HuH-7 (cell line): ENCODE measurements at places on chromosomes 2 and 18.

DNA sequence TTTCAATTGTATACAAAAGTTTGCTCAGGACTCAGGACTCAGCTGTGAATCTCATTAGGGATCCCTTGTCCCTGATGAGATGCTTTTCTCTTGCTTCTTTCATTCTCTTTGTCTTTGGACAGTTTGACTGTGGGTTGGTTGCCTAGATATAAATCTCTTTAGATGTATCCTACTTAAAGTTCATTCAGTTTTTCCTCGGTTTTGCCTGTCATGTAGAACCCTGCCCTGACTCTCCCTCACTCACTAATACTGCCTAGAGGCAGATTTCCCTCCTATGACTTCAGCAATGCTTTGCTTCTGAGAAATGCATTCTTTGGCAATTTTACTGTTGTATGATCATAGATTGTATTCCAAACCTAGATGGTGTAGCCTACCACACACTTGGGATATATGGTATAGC is 421.4 kb upstream of the TCF4 start:
- DNase-seq = no peak

GRCh38 chr18:3603421-3604234 is 153.7 kb downstream of the TGIF1 start:
- no peak for DNase-seq

- no peak for DNase-seq
Observed at GRCh38 chr2:24986372-24986771, 14.6 kb upstream of the DNAJC27 start.

GRCh38 chr2:582792-583528 is 94.2 kb downstream of the TMEM18 start:
- no peak for DNase-seq

- DNase-seq = peak; percentile 31
Observed at GRCh38 chr2:120066800-120067547, 54.1 kb downstream of the EPB41L5 start.

DNA sequence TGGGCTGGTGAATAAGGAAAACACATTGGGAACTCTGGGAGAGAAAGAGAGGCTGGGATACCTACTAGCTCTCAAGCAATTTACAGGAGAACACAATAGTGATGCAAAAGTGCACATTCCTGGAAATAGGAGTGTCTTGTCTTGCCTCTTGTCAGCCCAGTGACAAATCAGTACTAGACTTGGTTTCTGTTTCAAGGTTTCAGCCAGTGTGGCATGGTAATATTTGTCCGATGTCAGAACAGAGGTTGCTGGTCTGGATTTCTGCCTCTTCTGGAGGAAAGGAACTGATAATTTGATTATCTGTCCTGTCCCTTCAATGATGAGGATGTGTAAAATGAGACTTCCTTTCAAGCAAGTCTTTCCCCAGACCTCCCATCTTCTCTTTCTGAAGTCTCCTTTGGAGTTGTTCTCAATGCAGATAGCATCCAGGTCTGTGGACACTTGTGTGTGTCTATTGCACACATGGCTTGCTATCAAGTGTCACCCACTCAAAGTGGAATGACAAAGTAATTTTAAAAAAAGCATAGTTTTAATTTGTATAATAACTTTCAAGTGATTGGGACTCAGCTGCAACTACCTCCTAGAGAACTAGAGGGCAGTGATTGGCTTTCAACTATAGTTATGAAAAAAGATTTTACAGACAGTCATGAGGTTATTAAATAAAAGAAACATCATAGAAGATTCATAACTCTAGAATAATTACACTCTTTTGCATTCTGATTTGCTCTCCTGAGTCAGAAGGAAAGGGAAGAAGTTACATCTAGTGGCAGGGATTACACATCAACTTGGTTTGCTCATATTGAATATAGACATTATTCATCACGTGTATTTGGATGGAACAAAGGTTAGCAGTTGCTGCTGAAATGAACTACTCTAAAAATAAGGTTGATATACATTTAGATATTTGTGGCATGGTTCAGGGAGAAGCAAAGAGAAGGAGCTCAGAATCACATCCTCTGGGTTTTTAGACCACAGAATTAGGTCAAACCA is 4.5 kb downstream of the GPR39 start:
- DNase-seq = no peak

GRCh38 chr2:10303694-10304378 is 1.1 kb downstream of the HPCAL1 start:
- peak; percentile 46 for DNase-seq

DNA sequence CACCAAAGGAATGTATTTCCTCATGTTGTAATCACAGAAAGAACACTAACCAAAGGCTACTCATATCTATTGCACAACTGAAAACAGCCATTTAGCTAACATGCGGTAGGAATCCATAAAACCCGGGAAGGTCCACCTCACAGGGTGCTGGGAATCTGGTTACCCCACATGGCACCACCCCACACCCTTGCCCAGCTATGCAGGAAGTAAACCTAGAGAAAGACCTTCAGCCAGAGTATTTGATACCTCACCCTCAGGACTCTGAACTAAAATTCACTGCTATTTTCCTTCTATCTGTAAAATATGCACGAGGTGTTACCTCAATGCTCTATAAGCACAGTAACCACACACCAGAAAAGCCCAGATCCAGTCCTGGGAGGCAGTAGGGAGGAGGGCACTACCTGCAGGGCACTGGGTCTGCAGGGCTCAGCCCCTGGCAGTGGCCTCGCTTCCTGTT is 45.8 kb downstream of the PTPN2 start:
- peak; percentile 88 for DNase-seq

GRCh38 chr2:50004667-50005066 is 850.4 kb upstream of the FSHR start:
- no peak for DNase-seq

- DNase-seq = peak; percentile 73
Observed at GRCh38 chr2:200483729-200484198, 26.1 kb downstream of the KCTD18 start.

DNA sequence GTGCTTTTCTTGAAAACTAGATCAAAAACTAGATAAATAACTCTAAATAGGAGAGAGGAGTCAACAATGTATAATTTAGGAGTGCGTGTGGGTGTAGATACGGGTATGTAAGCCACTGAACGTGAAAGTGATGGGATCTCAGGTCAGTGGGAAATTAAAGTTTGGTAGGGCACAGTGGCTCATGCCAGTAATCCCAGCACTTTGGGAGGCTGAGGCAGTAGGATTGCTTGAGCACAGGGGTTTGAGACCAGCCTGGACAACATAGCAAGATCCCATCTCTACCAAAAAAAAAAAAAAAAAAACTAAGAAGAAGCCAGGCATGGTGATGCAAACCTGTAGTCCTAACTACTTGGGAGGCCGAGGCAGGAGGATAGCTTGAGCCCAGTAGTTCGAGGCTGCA is 247.1 kb downstream of the ANAPC1 start:
- no peak for DNase-seq

DNA sequence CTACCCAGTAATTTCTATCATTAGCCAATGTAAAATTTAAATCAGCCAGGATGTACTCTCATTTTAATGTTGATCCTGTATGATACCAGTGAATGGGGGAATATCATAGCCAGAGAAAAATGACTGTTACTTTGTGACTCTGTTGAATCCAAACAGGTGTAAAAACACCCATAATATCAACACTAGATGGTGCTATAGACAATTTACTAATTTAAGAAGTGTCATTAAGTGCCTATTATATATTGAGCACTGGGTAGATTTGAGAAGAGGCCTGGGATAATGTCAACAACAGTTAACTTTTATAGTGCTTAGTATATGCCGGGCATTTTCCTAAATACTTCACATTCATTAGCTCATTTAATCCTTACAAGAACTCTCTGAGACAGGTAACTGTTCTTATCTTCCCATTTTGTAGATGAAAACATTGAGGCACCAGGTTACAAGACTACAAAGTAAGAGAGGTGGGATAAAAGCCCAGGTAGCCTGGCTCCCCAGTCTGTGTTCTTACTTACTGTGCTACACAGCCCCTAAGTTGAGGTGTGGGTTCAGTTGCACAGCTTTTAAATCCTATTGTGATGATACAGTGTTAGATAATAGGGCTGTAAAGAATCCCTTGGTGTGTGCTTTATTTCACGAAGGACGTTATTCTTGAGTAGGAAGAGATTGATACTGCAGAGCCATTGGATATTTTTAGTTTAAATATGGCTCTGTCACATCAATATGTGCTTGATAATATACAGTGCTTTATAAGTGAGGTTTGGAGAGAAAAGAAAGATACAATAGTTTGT is 325.5 kb downstream of the AGPS start:
- no peak for DNase-seq

DNA sequence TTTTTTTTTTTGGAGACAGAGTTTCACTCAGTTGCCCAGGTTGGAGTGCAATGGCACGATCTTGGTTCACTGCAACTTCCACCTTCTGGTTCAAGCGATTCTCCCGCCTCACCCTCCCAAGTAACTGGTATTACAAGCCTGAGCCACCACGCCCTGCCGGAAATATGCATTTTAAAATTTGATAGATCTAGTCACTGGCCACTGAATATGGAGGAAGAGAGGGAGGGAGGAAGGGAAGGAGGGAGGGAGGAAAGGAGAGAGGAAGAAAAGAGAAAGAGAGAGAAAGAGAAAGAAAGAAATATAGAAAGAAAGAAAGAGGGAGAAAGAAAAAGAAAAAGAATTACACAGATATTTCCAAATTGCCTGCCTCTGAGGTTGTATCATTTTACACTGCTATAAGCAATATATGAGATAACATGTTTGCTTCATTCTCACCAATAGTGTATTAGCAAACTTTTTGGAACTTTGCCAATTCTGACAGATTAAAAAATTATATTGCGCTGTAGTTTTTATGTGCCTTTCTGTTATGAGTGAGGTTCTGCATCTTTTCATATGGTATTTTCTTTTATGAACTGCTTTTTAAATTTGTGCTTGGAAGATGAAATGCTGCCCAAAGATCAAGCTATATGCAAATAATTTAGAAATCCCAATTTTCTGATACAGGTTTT is 161.2 kb upstream of the MAP3K20 start:
- no peak for DNase-seq

- DNase-seq = no peak
Observed at GRCh38 chr2:128715360-128715759, 396.7 kb upstream of the HS6ST1 start.

DNA sequence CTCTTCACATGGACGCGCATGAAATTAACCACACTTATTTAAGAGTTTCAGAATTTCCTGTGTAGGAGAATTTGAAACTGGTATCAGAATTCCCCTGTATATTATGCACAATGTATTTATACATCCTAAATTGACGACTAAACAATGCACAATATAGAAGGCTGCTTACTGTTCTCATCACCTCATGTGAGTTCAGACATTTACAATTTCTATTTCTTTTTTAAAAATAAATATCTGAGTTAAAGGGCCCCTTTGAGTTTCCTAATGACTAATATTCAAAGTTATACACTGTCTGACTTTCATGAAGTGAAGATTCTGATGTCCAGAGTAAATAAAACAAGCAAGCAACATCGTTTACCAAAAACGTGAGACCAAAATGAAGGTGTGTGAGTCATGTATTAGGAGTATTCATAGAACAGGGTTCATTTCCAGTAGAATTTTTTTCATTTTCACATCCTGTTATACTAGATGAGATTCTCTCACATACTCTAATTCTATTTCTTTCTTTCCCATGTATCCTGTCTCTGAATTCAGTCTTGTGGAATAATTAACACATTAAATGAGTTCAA is 406.2 kb downstream of the NUP35 start:
- no peak for DNase-seq

DNA sequence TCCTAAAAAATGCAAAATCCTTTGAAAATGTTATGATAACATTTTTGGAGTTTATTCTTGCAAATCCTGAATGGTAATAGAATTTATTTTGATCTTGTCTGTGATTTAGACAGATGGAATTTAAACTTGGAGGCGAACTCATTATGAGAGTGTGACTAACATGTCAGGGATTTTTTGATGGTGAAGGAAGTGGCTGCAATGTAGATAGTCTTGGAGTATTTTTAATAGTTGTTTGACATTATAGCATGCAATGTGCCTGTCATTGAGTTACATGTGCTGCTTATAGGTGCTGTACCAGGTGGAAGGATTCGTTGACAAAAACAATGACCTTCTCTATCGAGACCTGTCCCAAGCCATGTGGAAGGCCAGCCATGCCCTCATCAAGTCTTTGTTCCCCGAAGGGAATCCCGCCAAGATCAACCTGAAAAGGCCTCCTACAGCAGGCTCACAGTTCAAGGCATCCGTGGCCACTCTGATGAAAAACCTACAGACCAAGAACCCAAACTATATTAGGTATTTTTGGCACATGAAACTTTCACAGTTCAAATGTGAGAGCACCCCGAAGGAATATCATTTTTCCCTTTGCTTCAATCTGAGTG is 141.8 kb downstream of the MYO1B start:
- DNase-seq = no peak

- no peak for DNase-seq
Observed at GRCh38 chr2:30288561-30288960, 57.2 kb downstream of the LBH start.

- no peak for DNase-seq
Observed at GRCh38 chr2:188786368-188786841, 187.8 kb upstream of the COL3A1 start.

GRCh38 chr2:225100269-225100668 is 58.0 kb upstream of the DOCK10 start:
- DNase-seq = no peak

- no peak for DNase-seq
Observed at GRCh38 chr2:14960686-14961324, 328.3 kb downstream of the LRATD1 start.

DNA sequence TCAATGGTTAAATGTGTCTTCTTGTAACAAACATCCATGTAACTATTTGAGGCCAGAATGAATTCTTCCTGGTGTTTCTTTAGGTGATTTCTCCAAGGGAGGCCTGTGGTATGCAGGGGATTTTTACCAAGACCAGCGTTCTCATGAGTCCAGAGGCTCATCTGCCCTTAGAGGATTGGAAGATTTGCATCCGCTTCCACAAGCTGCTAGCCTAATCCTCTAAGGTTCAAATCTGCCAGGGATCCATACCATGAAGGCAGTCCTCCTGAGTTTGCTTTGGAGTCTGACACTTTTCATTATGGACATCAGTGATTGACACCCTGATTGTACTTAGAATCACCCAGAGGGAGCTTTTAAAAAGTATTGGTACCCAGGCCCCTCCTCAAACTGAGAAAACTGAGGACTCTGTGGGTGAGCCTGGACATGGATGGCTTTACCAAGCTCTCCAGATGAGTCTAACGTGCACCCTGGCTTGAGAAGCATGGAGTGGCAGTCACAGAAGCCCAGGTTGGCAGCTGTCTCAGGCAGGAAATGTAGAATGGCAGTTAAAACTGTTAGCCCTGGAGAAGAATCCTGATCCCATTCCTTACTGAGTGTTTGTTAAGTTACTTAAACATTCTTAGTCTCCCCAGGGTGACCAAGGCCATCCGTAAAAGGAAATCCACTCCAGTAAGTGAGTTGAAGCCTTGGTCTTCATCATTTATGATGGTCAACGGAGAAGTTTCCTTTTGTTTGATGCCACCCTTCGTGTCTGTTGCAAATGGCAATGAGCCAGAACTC is 95.3 kb upstream of the RMDN2 start:
- DNase-seq = no peak
